Bladder microvascular endothelial cell (primary cell): ENCODE measurements at places on chromosomes 5 and 9. TPM values are rescaled to one million over a fixed set of nuclear protein-coding genes. Genes with fewer than 3 reads are reported as not detected.

The INSL4 gene
- total RNA-seq = not detected in 2 replicates

The ACER2 gene
- total RNA-seq = 9.1 and 9.7 TPM in 2 replicates

The WDR5 gene
- 14.1 and 23.2 TPM in 2 replicates for total RNA-seq

The GNA14 gene
- total RNA-seq = 2.6 and 69.0 TPM in 2 replicates

The TMEM245 gene
- 41.0 and 99.8 TPM in 2 replicates for total RNA-seq

The OMD gene
- 0.06 TPM in 1 of 2 replicates, not detected in the other for total RNA-seq

The RANBP17 gene
- total RNA-seq = 5.5 and 16.5 TPM in 2 replicates

The NPM1 gene
- 856 and 1,029 TPM in 2 replicates for total RNA-seq

The PITX1 gene
- total RNA-seq = not detected in 2 replicates

The SLC6A18 gene
- total RNA-seq = not detected in 2 replicates

The ZBTB6 gene
- total RNA-seq = 7.4 and 16.1 TPM in 2 replicates

The FGD3 gene
- total RNA-seq = under 0.01 TPM in 1 of 2 replicates, not detected in the other

The B4GALT7 gene
- total RNA-seq = 18.1 and 29.5 TPM in 2 replicates

The GFRA3 gene
- not detected in 2 replicates for total RNA-seq

The PTGDS gene
- total RNA-seq = 0.38 TPM in 1 of 2 replicates, not detected in the other

The ACTBL2 gene
- under 0.01 and 0.06 TPM in 2 replicates for total RNA-seq

The GARIN3 gene
- total RNA-seq = not detected in 2 replicates
